Non-pigmented ciliary epithelial cell (primary cell): ENCODE measurements at places on chromosomes 7 and 10.

- no peak for DNase-seq
Observed at GRCh38 chr10:69815104-69815503, 13.4 kb downstream of the COL13A1 start.

- DNase-seq, result no peak
Observed at GRCh38 chr7:115475761-115476385, 554.0 kb downstream of the MDFIC start.

DNA sequence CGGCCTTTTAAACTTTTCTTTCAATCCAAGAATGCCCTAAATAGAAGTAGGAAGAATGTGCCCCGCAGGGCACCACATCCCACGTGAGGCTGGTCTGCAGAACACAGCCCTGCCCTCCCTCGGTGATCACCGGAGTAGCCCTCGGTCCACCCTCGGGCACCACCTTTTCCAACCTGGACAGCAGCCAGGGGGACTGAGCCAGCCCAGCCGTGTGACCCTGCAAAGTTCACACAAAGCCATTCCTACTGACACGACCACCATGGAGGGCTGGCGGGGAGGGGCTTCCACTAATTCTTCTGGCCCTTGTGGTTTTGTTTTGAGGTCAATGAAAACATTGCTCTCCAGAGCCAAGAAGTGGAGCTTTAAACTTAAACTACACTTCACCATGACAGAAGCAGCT lies 132.2 kb downstream of the TCERG1L start:
- DNase-seq, result no peak

DNA sequence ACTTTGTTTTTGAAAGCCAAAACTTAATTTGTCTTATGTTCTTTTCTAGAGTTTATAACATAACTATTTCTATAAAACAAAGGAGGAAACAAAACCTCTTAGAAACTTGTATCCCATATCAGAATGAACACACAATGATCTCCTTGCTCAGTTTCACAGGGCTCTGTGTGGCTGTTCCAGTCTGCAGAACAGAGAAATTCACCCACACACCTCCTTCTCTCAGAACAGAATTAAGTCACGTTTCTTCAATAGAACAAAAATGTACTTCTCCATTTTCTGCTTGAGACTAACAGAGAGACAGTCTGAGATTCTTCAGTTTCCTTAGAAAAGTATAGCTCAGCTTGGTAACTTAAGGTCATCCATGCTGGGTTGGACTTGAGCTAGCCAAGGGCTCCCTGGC lies 15.8 kb upstream of the DOCK1 start:
- no peak for DNase-seq

GRCh38 chr7:148835854-148836253 lies 48.2 kb downstream of the EZH2 start:
- no peak for DNase-seq

DNA sequence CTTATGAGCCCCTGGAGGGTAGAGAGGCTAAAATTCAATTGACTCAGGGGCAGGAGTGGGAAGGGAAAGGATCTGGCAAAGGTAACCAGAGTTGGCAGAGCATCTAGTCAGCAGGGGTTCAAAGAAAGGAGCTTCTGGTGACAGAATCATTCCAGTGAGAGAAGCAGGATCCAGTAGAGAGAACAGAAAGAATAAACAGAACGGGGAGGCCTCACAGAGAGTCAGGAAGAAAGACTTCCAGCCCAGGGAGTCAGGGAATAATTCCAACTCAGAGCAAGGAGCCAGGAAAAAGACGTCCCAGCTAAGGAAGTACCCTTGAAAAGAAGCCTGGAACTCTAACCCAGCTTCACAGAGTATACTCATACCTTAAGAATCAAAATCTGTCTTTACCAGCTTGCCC lies 66.6 kb upstream of the CPXM2 start:
- no peak for DNase-seq

DNA sequence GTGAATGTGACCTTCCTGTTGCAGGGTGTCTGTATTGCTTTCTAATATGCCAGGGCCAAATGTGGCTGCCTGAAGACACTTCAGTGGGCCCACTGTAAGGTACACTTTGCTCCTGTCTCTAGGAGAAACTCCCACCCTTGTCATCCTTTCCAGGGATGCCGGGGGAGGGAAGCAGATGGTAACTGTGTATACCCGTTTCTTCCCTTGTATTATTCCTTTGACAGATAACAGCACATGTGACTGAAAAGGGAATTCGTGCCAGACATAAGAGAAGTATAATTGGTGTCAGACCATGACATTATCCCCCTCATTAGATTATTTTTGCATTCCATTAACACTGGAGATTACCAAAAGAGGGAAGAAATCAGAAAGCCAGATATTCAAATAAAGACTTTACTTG lies 317.7 kb downstream of the CAMK1D start:
- no peak for DNase-seq

- DNase-seq, result no peak
Observed at GRCh38 chr7:100575206-100575631, 1.5 kb upstream of the SAP25 start.

DNA sequence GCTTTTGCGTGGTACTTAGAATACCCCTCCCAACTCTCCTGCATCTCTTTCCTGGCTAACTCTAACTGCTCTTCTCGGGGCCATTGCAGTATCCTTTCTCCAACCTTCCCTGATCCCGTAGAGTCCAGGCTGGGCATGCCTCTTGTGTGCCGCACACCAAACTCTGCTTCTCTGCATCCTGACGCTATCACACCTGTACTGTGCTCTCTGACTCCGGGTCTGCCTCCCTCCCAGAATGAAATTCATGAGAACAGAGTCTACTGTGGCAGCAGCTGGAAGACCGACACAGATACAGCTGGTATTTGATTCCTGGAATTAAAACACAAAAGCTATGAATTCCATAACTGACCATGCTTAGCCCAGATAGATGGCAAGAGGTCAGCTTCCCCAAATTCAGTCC lies 60.9 kb downstream of the C10orf67 start:
- no peak for DNase-seq
